ENCODE measurements at places on chromosomes 13 and 19. TPM values are rescaled to one million over a fixed set of nuclear protein-coding genes. Genes with fewer than 3 reads are reported as not detected.

The RFXAP gene
- total RNA-seq, result 4.0 TPM

The SIGLECL1 gene
- not detected for total RNA-seq

The TMEM221 gene
- total RNA-seq, result not detected

The ZNF418 gene
- total RNA-seq, result not detected

The ZNF724 gene
- 0.82 TPM for total RNA-seq

The ACP5 gene
- total RNA-seq, result not detected

DNA sequence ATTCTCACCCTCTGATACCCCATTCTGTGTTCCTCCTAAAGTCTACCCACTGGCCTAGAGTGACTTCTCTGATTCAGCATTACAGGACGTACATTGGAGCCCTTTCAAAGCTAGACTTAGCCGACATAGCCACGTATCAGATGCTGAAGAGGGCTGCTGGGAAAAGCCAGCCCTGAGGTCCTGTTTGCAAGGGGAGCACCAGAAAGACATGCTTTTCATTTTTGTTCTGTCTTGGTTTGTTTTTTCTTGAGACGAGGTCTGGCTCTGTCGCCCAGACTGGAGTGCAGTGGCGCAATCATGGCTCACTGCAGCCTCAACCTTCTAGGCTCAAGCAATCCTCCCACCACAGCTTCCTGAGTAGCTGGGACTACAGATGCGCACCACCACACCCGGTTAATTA is 6.3 kb upstream of the ZSWIM4 start:
- DNase-seq, result peak; percentile 58

GRCh38 chr19:44576843-44577565 is 36.4 kb upstream of the IGSF23 start:
- peak; percentile 28 for DNase-seq

GRCh38 chr13:101785858-101786257 is 333.4 kb downstream of the ITGBL1 start:
- peak; percentile 28 for DNase-seq

DNA sequence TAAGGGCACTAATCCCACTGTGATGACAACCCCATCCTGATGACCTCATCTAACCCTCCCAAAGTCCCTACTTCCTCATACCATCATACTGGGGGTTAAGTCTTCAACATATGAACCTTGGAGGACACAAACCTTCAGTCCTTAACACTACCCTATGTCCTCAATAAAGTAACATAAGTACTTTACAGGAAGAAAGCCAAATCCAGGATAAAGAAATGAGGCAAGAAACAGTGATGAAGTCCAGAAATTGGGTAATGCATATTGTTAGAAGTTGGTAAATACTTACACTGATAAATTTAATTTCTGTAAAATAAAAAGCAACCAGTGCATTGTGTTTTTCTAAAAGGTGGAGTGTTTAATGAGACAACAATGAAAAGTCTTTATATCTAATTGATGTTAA is 284.8 kb upstream of the SOX21 start:
- no peak for DNase-seq

DNA sequence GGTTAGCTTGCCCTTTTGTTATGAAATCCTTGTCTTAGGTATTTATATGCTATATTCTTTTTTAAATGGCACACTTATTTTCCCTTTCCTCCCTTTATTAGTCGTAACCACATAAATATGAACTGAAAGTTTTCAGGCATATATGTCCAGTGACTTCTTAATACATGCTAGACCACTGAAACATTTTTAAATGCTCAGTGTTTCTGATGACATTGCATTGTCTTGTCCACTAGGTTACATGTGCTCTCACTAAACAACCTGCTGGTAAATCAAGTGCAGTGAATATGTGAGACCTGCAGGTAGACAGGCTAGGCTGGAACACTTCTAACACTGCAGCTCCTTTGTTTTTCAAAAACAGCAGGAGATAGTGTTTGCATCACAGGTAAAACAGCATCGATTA is 332.6 kb upstream of the DACH1 start:
- no peak for DNase-seq

DNA sequence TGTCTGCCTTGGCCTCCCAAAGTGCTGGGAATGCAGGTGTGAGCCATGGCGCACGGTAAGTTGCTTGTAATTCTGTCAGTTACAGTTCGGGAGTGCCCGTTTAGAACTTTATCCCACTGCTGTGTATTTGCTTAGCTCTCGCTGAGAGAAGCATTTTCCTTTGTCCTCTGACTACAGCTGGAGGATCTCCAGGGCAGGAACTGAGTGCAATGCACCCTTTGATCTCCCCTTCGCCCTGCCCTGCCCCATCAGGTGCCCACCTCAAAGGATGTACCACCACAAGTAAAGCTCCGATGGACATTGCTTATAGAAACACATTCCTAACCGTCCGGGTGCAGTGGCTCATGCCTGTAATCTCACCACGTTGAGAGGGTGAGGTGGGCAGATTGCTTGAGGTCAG is 6.5 kb downstream of the BRME1 start:
- DNase-seq, result no peak

GRCh38 chr13:91719033-91719432 is 320.6 kb downstream of the GPC5 start:
- peak; percentile 74 for DNase-seq

DNA sequence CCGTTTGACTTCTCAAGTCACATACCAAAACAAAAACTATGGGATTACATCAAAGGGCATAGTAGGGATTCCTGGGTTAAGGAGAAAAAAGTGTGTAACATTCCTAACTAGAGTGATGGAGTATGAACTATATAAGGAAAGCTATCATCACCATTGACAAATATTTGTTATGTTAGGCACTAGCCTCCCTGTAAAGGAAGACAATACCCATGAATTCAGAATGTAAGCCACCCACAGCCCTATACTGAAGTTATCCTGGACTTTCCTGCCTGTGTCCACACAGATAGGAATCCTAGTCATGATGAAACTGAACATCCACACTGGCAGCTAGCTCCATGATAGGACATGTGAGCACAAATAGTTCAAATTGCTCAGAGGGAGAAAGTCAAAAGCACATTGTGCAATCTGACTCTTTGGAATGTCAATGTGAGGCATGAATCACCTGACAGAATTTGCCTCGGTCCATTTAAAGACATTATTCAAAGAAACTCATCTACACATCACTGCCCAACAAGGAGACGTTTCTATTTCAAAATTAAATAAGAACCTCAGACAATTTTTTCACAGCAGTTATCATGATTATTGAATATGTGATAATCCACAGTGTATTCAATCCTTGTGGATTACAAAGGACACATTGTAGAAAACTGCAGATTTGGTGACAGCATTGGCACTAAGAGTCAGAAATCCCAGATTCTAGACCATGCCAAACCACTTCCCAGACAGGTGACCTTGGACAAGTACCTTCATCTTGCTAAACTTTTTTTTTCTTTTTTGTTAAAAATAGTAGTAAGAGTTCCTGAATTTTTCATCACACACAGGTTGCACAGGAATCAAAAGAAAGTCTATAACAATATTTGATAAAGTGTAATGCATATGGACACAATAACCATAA is 529.3 kb downstream of the IRS2 start:
- peak; percentile 38 for DNase-seq

DNA sequence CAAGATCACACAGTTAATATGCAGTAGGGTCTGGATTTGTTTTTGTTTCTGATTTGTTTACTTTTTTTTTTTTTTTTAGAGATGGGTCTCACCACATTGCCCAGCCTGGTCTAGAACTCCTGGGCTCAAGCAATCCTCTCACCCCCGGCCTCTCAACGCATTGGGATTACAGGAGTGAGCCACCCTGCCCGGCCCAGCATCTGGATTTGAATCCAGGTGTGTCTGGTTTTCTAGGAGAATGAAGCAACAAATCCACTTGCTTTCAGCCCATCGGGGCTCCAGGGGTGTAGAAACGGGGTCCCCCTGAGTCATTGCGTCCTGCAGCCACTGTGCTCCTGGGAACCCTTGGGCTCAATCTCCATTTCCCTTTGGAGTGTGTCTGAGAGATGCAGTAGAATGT is 6.6 kb downstream of the CACNG8 start:
- no peak for DNase-seq

DNA sequence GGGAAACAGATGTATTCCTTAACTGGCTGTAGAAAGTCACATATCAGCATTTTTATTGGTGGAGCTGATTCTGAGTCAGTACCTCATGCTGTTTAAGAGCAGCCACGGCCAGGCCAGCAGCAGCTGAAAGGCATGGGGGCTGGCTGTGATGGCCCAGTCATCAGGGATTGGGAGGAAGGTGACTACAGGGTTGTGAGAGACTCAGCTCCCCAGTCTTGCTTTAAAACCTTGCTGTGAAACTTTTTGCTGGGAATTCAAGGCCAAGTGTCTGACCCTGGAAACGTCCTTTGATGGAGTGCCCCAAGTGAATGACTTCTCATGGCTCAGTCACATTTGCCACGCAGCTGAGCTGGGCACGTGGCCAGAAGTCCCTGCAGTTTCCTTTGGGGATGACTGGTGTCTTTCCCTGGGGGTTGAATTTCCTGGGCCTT is 39.1 kb upstream of the RNF113B start:
- DNase-seq, result peak; percentile 89

DNA sequence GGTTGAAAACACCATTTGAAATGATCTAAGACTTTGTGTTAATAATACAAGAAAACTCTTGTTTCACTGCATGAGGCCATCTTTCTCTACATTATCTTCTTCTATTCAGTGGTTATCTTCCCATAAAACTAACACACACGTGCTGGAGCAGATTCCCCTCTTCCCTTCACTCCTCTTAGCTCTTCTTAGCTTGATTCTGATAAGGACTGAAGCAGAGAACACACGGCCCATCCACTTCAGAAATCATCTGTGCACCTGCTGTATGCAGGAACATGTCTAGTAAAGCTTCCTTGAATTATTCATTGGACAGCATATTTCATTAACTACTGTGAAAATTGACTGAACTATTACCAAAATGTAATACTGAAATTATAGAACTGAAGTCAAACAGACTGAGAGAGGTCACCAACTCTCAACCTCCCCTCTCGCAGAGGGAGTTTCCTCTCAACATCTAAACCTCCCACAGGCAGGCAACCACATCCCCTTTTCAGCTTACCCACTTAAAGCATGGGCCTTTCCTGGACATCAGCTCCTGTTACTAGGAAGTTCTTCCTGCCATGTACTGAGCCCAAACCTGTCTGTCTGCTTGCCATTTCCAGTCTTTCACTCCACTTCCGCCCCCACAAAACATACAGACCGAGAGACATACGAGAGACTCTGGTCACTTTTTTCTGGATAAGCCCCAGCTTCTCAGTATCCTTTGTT is 113.9 kb downstream of the CRYL1 start:
- DNase-seq, result no peak

DNA sequence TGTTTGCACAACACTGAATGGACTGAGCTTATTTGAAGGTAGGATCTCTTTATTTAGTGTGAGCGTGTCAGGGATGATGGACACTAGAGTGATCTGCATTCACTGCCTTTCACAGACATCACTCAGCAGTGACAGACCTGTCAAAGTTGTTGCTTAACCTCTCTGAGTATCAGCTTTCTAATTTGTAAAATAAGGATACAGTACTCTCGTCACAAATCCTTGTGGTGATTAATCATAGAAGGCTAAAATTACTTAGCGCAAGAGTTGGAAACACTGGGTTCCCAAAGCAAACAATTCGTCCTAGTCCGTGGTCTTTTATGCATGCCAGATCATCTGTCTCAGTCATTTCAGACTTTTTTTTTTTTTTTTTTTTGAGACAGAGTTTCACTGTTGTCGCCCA is 16.6 kb downstream of the CARD8 start:
- no peak for DNase-seq

- no peak for DNase-seq
Measured at GRCh38 chr13:72823081-72823480, 41.1 kb downstream of the PIBF1 start.

- DNase-seq, result no peak
Measured at GRCh38 chr13:30776661-30777060, 41.3 kb downstream of the ALOX5AP start.

GRCh38 chr19:31659897-31660210 is 310.6 kb upstream of the TSHZ3 start:
- no peak for DNase-seq

GRCh38 chr19:16892436-16892835 is 3.6 kb downstream of the F2RL3 start:
- DNase-seq, result no peak

DNA sequence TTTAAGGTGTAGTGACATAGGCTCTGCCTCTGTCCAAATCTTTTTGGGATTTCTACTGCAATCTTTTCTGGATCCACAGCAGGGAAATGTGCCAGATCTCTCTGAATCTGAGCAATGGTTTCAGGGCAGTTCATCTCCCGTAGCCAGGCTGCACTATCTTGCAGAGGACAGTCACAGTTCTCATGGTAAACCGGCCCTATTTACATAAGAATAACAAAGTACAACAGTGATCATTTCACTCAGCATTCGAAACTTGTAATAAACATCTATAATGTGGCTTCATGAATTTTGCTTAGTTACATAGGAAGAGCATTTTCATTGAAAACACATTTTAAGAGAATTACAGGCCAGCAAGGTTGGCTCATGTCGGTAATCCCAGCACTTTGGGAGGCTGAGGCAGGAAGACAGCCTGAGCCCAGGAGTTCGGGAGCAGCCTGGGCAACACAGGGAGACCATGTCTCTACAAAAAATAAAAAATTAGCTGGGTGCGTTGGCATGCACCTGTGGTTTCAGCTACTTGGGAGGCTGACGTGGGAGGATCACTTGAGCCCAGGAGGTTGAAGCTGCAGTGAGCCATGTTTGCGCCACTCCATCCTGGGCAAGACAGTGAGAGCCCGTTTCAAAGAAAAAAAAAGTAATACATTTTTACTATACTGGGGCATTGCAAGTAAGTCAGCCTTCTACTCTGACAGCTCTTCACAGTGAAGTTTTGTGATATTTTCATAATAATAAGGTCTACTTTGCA is 5.0 kb downstream of the POGLUT2 start:
- DNase-seq, result no peak

GRCh38 chr19:47427241-47428176 is 8.2 kb upstream of the MEIS3 start:
- peak; percentile 47 for DNase-seq

DNA sequence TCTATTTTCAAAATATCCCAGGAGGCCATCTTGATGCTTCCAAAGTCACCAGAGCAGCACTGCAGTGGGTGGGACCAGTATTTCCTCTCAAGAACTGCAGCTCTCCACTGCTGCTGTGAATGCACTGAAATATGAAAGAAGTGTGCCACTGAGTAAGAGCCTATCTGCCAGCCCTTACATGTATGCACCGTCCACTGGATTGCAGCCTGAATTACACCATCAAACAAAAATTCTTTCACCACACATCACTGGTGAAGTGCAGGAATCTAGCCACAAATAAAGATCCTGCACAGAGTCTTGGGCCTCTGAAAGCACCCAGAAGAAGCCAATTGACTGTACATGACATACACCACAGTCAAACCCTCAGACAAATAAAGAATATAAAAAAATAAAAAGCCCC is 249.0 kb downstream of the LHFPL6 start:
- DNase-seq, result peak; percentile 26

DNA sequence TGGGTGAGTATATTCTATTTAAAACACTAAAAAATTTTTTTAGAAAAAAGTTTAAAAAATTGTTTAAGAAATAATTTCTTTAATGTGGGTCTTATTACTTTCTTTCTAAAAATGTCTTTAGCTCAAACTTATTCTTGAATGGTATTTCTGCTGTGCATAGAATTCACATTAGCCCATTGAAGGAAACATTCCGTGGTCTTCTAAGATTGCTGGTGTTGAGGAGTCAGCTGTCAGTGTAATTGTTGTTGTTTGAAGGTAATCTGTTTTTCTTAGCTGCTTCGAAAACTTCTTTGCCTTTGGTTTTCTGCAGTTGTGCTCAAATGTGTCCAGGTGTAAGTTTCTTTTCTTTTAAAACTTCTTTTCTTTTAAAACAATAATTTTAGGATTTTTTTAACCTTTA is 85.4 kb upstream of the KLF12 start:
- DNase-seq, result no peak
